Activated T-cell treated with anti-CD3 and anti-CD28 coated beads, Interleukin-2, amount 50 U/mL, for 72 hours (primary cell): ENCODE measurements at places on chromosomes 5 and 9.

DNA sequence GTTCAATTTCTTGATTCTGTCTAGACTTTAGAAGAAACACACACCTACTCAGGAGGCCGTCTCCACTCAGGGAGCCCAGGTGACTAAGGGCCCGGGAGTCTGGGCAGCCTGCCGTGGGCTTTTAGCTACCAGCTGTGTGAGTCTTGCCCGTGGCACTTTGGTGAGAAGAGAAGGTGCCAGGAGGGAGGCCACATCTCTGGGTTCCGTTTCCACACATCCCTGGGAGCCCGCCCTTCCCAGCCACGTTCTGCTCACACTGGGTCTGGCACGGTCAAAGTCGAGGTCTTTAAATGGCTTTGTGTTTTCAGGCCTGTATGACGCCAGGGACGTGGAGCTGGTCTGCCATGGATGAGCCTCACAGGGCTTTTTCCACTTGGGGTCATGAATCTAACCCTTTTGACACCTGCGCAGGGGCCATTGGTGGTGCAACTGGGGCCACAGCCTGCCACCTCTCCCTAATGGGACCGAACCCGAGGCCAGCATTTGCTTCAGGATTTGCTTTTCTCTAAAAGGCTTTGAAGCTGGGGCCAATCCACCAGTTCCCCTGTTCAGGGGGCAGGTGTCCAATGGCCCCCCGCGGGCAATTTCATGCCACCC, 17.2 kb upstream of the FCN2 start:
- DNase-seq, result no peak

DNA sequence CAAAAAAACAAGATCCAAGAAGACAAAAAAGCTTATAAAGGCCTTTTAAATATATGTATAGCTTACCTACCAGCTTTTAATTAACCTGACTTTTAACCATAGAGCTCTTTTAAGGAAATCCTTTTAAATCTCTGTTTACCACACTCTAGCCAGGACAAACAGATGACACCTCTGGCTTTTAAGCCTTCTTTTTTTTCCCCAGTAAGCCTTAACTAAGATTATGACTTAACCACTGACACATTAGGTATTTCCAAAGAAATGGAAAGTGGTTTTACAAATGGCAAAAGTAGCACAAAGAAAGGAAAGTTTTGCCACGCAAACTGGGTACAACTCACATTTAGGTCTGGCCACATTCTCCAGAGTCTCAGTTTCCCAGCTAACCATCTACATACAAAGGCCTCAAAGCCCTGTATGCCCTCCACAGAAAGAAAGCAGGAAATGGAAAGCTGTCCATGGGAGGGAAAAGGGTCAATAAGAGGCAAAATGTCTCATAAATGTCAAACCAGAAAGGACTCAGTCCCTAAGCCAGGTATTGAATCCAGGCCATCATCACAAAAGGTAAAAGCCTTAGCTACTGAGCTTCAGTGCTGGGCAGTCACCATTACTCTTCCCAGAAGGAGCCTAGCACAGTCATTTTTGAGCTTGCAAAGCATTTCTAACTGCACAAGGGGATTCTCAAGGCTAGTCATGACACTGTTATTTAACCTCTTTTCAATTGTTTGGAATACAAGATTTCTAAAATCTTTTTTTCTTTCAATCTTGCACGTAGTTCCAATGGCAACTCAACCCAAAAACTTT, 19.7 kb downstream of the TMEM161B start:
- DNase-seq, result peak; percentile 8

GRCh38 chr5:110770286-110770685, 31.5 kb downstream of the SLC25A46 start:
- DNase-seq, result no peak

GRCh38 chr9:97579914-97580313, 53.3 kb downstream of the TSTD2 start:
- DNase-seq, result no peak

DNA sequence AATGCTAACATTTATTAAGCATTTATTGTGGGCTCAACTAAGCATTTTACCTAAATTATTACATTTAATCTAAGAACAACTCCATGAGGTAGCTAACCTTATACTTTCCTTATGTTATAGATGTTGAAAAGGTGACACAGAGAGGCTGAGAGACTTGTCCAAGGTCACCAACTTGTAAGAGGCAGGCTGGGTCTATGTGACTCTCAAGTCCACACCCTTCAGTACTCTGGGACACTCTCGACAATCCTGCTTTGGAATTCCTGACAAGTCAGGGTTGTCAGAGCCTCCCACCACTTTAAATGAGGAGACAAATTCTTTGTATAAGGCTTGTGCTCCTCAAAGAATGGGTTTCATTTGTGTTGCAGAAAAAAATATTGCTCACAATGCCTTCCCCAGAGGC, 67.2 kb downstream of the NRG2 start:
- no peak for DNase-seq

- no peak for DNase-seq
Observed at GRCh38 chr5:909086-909485, 16.4 kb downstream of the TRIP13 start.

DNA sequence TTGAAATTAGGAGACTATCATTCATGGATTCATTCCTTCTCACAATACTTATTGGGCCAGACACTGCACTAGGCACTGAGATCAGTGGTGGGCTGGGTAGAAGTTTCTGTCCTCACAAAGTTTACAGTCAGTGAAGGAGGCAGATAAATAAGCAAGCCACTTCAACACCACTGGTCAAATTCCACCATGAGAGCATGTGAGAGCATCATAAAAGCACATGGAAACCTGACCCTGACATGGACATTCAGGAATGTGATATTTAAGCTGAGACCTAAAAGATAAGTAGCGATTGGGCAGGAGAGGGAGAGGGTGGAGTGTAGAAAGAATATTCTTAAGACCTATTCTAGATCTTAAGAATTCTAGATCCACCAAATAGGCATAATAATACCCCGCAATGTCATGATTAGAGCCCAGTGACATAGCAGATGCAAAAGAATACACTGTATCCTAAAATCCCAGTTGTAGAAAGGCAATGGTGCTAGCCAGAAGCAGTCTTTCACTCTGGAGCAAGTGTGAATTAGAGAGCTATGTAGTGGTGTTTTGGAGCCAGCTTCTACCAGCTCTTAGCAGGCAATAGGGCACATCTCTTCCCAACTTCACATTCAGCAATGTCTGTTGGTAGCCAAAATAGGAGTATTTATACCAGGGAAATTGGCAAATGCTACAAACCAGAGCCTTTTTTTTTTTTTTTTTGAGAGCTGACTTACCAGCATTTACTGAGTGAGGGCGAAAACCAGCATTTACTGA, 46.4 kb downstream of the SH3RF2 start:
- DNase-seq, result no peak

DNA sequence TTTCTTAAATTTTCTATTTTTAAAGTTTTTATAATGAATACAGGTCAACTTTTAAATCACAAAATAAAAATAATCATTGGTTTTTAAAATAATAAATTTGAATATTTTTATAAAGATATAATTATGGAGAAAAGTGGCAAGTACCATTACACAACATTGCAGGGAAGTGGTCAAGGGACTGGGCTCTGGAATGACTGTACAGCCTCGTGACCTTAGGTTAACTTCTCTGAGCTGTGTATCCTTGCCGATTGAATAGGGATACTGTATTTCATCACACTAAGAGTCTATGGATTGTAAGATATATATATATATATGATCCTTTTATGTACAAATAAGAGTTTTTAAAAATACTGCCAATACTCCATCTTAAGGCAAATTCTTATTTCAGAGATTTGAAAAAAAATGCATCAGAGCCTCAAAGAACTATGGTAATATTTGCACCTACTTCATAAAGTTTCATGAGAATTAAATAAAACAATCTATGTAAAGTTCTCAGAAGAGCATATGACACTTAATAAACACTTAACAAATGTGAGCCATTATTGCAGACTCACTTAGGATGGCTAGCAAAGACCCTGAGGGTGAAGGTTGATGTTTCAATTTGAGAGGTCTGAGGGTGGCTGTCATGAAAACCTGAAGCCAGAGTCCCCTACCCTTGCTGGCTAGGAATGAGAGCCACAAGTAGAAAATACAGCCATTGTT, 136.5 kb downstream of the CCDC192 start:
- DNase-seq, result no peak

- no peak for DNase-seq
Observed at GRCh38 chr5:85823462-85824426, 794.0 kb upstream of the COX7C start.

DNA sequence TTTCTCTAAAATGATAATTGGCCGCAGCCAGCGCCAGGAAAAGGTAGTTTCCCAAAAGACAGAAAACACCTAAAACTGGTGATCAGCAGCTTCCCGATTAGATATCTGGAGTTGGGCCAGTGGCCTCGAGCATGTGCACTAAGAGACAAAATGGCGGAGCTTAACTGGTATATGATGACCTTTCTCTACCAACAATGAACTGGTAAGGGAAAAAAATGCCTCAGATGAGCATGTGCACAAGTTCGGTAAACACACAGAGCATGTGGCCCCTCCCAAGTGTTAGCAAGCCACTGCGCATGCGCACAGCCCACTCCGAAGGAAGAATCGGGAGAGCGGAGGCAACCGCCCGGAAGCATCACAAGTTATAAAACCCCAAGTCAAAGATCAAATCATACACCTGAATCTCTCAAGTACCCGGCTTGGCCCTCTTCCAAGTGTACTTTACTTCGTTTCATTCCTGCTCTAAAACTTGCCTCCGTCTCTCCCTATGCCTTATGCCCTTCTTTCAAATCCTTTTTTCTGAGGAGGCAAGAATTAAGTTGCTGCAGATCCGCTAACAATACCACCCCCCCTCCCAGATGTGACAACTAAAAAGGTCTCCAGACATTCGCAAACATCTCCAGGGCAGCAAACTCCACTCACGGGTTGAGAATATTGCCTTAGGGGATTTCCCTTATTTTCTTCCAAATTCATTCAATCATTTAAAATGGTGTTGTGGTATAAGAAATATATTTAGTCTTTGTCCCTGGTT, 15.0 kb upstream of the PTBP3 start:
- peak; percentile 78 for DNase-seq

DNA sequence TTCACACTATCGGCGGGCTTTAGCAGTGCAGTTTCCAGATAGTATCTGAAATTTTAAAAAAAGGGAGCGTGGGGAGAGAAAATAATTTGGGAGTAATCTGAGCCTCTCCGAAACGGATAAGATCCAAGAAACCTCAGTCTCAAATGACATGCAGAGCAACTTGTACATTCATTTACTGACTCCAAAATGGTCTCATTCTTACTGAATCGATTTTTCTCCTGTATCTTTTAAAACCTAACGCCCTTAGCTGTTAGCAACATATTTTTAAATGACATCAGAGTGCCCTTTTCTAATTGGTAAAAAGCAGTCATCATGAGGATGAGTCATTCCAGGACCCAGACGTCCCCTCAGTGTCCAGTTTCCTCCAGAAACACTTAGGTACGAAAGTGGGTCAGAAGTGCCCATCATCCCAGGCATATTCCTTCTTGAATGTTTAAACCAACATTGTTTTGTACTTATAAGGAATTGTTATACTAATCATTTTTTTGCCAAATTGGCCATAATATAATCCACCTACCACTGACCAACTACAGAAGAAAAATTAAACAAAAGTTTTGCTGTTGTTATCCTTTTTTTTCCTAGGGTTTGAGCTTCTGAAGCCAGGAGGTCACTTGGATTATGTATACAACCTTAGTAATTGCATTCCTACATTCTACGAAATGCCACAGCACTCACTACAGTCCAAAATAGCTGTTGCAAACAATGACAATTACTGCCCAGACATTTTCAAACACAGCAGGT, 354.4 kb downstream of the ADAMTS6 start:
- no peak for DNase-seq
